Activated naive CD4-positive, alpha-beta T cell treated with anti-CD3 and anti-CD28 coated beads, Interleukin-2, amount 50 U/mL, for 72 hours (primary cell): ENCODE measurements at places on chromosomes 11 and 22.

GRCh38 chr11:28777126-28777525 is 668.9 kb downstream of the METTL15 start:
- no peak for DNase-seq

DNA sequence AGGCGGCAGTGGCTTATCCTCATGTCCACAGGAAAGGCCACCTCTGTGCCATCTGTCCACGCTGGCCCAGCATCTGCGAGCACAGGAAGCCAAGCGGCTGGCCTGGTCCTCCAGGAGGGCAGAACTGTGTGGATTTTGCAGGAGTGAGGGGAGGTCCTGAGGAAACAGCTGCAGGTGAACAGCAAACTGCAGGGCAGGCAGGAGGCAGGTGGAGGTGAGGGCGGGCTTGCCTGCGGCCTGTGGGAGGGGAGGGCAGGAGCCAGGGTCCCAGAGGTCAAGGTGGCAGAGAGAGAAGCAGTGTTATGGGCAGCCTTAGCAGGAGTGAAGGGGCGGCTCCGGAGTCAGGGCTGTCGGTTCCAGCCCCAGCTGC is 369.7 kb downstream of the SHANK2 start:
- no peak for DNase-seq

DNA sequence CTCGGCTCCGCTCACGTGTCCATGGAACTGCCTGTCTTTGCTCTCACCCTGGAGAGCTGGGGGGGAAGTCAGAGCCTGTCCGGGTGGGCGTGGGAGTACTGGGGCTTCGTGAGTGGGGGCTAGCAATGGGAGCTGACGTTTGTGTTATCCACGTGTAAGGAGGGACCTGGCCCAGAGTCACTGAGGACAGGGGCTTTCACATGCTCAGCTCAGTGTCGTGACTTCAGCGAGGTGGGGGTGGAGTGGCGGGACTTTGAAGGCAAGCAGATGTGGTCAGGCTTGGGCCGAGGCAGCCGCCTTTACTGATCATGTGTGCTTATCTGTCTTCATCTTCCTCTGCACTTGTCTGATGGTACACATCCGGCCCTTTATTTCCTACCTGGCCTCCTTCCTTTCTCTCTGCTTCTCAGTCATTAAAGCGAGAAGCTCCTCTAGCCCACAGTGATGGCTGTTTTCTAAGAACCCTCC is 113.1 kb upstream of the NNMT start:
- DNase-seq, result peak; percentile 62

DNA sequence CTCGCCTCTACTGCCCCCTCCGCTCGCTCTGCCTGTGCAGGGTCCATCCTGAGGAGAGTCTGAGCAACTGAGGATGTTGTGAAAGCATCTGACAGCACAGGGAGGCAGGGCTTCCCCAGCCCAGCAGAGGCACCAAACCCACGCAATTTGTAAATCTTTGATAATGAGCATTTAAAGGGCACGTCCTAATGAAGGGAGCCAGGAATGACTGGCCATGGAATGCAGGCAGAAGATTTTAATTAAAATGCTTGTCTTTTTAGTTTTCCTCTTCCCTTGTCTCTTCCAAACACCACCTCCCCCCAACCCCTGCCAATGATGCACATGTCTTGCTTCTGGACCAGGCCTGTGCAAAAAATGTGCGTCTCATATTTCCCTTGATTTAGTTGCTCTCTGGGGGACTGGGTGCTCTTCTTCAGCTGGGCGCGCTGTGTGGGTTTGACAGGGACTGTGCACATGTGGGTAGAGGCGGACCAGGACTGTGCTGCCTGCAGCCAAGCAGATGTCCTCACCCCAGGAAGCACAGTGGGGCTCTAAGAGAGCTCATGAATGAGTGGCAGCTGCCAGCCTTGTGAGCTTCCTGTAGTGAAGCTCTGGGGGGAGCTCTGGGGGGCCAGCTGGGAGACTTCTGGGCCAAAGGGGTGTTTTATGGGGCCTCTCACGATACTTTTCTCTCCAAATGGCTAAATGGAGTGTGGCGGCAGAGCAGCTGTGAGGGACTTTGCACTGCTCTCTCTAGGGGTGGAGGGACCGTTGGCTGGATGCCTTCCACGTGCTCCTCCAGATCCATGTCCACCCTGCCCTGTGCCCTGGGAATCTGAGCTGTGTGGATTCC is 273.5 kb downstream of the ST3GAL4 start:
- DNase-seq, result no peak

- DNase-seq, result peak; percentile 14
Observed at GRCh38 chr11:69828276-69828970, 9.2 kb upstream of the FGF3 start.

- no peak for DNase-seq
Observed at GRCh38 chr22:37802310-37803194, 5.2 kb upstream of the GCAT start.

GRCh38 chr11:45385423-45385822 is 99.3 kb upstream of the SYT13 start:
- no peak for DNase-seq

DNA sequence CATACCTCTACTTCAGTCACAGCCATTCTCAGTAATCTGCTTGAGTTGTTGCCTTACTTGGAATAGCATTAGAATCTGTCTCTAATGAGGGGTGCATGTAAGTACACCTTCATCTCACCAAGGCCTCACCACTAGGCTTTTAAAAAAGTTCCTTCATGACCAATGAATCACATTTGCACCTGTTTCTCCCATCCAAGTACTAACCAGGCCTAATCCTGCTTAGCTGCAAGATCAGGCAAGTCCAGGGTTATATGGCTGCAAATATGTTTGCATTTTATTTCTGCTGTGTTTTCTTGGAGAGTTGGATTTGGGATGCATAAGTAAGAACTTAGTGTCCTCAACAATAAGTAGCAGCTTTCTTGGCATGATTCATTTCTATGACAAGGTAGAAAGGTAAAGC is 66.9 kb downstream of the BBOX1 start:
- DNase-seq, result no peak

DNA sequence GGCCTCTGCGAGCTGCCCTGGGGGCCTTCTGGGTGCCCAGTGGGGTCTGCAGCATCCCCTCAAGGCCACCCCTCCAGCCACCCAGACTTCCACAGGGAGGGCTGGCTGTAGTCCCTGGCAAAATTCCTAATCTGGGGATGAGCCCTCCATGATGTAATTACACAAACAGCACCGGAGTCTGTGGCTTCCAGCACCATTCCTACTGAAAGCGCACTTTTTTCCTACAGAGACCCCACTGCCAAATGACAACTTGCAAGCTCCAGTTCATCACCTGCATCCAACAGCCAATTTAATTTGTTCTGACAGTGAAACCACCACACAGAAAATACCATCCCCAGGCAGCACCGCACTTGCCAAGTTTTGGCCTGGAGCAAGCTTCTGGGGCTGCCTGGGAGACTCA is 70.4 kb downstream of the TRMU start:
- no peak for DNase-seq

GRCh38 chr22:46796566-46797195 is 34.2 kb downstream of the TBC1D22A start:
- DNase-seq, result no peak

GRCh38 chr11:103215812-103216211 is 106.6 kb downstream of the DYNC2H1 start:
- DNase-seq, result no peak

DNA sequence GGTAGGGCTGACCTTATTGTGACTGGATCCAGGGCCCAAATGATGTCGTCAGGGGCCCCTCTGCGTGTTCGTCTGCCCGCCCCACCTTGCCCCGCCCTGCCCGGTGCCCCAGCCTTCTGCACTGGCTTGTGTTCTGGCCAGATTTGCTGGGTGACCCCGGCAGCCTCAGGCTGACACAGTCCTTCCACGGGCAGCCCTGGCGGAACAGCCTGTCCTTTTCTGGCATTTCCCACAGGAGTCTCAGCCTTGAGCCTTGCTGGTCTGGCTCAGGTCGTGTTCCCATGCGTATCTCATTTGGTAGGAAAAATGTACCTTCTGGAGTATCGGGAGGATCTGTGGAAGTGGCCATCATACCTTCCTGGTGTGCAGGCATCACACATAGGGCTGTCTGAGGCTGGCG is 31.0 kb downstream of the IGHMBP2 start:
- DNase-seq, result no peak

GRCh38 chr22:47095395-47096122 is 333.1 kb downstream of the TBC1D22A start:
- DNase-seq, result no peak

- DNase-seq, result no peak
Observed at GRCh38 chr22:29351042-29351441, 35.5 kb upstream of the RASL10A start.

GRCh38 chr11:129814244-129815014 is 1.2 kb upstream of the TMEM45B start:
- DNase-seq, result peak; percentile 71

DNA sequence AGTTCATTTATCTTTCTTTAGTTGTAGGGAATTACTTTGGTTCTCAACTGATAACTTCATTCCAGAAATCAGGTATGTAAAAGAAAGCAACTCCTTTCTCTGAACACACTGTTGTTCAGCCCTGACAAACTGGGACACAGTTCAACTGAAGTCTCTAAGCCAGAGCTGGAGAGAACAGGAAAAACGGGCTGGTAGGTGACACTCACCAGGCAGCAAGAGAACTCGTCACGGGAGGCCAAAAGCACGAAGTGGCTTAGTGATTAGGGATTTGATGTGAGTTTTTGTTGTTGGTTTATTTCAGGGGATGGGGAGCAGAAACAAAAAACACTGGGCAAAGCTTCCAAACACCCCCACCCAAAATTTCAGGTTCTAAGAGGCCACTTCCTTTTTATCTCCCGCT is 54.1 kb downstream of the MYH9 start:
- no peak for DNase-seq

DNA sequence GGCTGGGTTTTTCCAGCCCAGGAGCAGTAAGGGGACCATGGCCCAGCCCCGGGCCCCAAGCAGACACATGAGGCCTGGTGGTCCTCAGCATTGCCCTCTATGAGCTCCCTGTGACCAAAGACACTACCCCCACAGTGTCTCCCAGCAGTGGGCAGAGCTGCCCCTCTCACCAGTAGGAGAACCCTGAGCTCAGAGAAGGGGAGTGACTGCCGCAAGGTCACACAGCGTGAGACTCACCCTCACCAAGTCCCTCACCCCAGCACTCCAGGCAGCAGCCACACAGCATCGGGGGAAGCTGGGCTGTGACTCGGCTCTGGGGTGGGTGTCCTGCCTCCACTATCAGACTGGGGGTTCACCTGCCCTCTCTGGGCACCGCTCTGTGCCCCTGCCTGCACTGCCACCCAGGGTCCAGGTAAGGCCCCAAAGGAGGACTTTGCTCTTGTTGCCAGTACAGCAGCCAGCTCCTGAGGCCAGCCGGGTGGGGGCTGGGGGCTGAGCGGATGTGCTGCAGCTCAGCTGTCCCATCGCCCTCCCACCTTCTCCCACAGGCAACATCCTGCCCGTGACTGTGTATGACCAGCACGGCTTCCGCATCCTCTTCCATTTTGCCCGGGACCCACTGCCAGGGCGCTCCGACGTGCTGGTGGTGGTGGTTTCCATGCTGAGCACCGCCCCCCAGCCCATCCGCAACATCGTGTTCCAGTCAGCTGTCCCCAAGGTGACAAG is 7.9 kb upstream of the SH3BP1 start:
- DNase-seq, result no peak

DNA sequence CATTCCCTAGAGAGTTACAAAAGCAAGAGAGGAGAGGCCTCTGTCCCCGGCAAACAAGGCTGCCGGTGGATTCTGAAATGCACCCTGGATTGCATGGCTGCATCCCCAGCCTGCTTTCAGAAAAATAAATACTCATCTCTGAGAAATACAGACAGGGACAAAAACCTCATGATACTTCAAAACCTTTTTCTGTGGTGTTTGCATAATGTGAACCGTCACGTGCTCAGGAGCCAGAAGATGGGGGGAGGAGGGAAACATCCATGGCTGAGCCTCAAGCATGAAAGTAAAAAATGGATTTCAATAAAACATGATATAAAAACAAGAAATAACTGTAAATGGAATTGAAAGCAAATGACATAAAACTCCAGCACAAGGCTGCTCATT is 198.5 kb upstream of the NCAM1 start:
- DNase-seq, result no peak

DNA sequence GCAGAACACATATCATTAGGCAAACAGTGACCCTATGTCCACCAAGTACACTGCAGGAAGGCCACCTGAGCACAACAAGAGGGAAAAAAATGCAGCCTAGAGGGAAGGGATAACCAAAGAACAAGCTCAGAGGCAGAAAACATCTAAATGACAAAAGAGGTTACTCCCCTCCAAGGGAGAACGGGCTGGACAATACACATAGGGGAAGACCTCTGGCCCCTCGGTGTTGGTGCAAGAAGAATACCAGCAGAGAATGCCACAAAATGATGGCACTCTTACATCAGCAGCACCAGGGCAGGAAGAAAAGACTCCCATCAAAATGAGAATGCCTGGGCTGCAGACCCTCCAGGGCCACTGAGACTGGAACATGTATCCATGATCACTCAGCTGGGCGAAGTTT is 66.6 kb upstream of the OPCML start:
- DNase-seq, result no peak

GRCh38 chr22:24429411-24430365 is 2.3 kb downstream of the ADORA2A start:
- DNase-seq, result no peak

- no peak for DNase-seq
Observed at GRCh38 chr22:19398206-19398605, 33.3 kb downstream of the HIRA start.
